ENCODE measurements at places on chromosomes 2 and 18.

- DNase-seq = no peak
These were observed 22.7 kb downstream of the HK2 start for GRCh38 chr2:74856599-74856998.

GRCh38 chr2:31997653-31998052, 13.2 kb downstream of the MEMO1 start:
- no peak for DNase-seq

GRCh38 chr2:196153480-196153879, 17.9 kb downstream of the STK17B start:
- no peak for DNase-seq

- no peak for DNase-seq
These were observed 725.6 kb upstream of the ID2 start for GRCh38 chr2:7956126-7956689.
